Stimulated activated memory B cell treated with anti-CD40 and anti-IgM and Interleukin-4, amounts not matched to agents 10 μg/mL and 1 μg/mL and 100 μg/mL, for 72 hours (primary cell): ENCODE measurements at places on chromosomes 2 and 18.

- no peak for ATAC-seq
Observed at GRCh38 chr2:206432193-206433082, 10.9 kb upstream of the ADAM23 start.

- no peak for ATAC-seq
Observed at GRCh38 chr2:224722250-224722649, 6.1 kb upstream of the CCDC195 start.

DNA sequence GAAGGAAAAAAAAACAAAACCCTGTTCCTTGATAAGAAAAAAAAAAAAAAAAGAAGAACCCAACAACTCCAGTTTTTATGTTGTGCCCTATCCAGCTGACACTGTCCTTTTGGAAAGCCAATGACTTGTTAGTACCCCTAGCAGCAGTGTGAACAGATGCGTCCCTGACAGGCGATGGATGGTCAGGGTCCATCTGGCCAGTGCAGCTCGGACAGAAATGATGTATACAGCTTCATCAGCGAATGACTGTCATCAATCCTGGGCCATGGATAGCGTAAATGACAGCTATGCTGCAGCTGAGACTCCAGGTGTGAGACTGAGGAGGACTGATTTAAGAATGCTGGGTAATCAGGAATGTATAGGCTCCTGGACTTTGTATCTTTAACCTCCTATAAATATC, 318.8 kb upstream of the FIGN start:
- peak; percentile 51 for ATAC-seq

- ATAC-seq: no peak
Observed at GRCh38 chr2:18253686-18254197, 306.7 kb downstream of the RDH14 start.

- no peak for ATAC-seq
Observed at GRCh38 chr2:173351879-173352278, 2.8 kb upstream of the CDCA7 start.

DNA sequence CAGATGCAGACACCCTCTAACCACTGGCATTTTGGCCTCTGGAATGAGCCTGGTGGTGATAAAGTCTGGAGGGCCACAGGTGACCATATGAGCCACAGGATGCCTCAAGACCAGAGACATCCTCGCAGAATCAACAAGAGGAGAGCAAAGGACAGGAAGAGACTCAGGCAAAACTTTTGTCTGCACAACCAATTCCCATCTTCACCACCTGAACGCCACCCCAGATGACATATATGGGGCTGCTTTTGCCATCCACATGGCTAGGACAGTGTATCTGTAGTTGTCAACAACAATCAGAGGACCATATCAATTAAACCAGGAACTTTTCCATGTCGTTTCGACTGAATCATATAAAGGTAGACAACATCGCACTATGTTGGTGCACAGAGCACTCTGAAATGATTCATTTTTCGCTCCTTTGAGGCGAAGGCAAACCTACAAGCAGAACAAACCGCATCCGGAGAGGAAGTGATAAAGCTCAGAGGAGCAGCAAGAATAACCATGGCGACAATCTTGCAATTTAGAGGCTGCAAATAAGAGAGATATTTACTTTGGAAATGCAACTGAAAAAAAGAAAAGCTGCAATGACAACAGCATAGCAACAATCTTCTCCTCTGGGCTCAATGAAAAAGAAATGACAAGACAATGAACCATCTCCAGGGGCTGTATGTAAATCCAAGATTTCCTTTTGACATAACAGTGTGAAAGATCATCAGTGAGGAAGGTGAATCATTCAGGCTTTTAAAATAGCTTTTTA, 204.5 kb downstream of the ARL4C start:
- ATAC-seq: peak; percentile 83

DNA sequence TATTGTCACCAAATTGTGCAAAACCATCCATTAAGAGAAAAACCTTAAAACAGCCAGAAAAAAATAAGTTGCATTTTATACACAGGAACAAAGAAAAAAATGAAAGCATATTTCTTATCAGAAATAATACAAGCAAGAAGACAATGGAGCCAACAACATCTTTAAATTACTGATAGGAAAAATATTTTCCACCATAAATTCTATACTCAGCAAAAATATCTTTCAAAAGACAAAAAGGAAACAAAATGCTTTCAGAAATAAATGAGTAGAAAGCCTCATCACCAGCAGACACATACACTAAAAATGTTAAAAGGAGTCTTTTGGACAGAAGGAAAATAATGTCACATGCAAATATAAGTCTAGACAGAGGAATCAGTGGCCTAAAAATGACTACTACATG, 106.4 kb upstream of the TRIB2 start:
- ATAC-seq: no peak
